Right hindlimb (tissue), 1 donor: ENCODE measurements at places on chromosomes 1 and 21.

- DNase-seq, result no peak
Observed at GRCh38 chr1:161792740-161793139, 26.6 kb downstream of the ATF6 start.

DNA sequence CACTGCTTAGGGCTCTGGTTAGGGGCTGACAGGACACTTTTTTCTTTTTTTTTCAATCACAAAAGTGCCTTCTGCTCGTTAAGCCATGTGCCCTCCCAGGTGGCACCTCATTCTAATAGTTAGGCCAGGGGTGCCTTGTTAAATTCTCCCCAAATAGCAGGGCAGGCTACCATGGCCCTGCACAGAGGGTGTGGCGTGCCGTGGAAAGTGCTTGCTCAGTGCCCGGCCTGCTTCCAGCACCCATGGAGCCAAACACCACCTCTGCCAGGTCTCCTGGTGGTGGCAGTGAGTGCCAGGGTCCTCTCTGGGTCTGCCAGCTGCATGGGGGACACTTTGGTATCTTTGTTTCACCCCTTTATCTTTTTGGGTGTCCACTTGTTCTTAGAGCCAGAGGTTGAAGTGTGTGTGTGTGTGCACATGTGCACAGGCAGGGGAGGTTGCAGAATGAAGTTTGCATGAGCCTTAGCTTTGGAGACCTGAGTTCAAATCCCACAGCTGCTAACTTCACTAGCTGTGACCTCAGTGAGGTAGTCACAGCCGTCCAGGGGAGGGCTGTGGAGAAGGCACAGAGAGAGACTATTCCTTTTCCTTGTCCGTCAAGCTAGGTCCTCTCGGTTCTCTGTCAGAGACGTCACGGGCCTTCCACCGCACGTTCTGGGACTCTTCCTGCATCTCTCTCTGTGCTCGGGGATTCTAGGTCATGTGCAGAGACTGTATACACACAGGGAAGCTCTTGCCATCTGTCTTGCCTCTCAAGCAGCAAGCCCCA, 39.9 kb upstream of the CSF3R start:
- no peak for DNase-seq

- DNase-seq, result peak; percentile 81
Observed at GRCh38 chr21:39125752-39126485, 57.3 kb downstream of the PSMG1 start.

GRCh38 chr1:61241411-61241838, 159.1 kb downstream of the NFIA start:
- DNase-seq, result peak; percentile 47

- peak; percentile 54 for DNase-seq
Observed at GRCh38 chr1:230375780-230376179, 50.4 kb downstream of the PGBD5 start.

DNA sequence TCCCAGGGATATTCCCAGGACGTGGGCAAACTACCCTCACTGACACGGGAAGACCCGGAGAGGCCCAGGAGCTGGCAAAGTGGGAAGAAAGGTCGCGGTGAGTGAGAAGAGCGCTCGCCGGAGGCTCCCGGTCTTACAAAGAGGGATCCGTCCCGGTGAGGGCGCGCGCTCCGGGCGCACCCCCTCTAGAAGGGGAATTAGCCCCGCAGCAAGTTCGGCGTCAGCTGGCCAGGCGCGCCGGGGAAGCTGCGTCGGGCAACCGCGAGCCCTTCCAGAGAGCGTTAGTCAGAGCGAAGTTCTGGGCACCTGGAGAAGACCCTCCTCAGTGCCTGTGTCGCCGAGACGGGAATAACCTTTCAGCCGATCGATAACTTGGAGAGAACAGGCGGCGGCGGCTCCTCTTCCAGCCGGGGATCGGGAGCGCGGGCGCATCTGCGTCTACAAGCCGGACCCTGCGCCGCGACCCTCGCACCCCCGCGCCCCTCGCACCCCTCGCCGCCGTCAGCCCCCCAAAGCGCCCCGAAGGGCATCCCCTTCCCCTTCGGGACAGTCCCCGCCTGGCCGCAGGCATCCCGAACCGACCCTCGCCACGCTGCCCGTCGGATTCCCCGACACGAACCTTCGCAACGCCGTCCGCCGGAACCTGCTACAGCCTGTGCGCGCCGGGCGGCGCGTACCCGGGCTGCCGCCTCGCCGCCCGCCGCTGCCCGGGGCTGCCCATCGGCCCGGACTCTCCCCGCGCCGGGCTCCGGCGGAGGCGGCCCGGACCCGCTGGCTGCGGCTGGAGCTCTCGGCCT, 485 bp downstream of the SIPA1L2 start:
- DNase-seq, result peak; percentile 43

DNA sequence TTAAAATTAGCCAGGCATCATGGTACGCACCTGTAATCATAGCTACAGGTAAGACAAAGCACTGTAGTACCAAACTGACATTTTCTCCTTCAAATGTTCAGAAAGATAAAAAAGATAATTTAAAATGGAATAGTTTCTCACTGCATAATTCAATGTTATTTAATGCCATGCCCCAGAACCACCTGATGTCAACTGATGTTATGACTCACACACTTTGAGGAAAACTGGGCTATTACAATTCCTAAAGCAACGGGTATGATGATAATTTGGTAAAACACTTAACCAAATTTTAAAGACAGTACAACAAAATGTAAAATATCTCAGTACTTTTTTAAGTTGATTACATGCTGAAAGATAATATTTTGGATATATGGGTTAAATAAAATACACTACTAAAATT, 22.9 kb upstream of the PLEKHO1 start:
- no peak for DNase-seq
